Astrocyte (in vitro differentiated cells and primary cell): ENCODE measurements at places on chromosomes 16 and 17. TPM values are rescaled to one million over a fixed set of nuclear protein-coding genes. Genes with fewer than 3 reads are reported as not detected.

DNA sequence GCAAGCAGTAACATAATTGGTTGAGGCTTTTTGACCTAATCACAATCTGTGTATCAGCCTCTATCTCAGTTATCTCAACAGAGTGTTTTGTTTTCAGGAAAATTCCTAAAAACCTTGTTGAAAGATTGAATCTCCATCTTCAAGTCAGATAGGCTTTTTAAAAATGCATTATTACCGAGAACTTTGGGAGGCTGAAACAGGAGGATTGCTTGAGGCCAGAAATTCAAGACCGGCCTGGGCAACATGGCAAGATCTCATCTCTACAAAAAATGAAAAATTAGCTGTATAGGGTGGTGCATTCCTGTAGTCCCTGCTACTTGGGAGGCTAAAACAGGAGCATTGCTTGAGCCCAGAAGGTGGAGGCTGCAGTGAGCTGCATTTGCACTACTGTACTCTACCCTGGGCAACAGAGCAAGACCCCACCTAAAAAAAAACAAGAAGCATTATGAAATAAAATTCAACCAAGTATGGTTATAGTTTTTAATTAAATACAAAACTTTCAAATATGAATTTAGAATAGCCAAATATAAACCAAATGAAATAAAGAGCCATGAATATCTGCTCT, 68.4 kb downstream of the VMP1 start:
- no peak for DNase-seq

GRCh38 chr17:60941028-60941427, 263.4 kb downstream of the BCAS3 start:
- peak; percentile 99 for DNase-seq

- DNase-seq = peak; percentile 23
Observed at GRCh38 chr17:76111956-76112355, 8.4 kb upstream of the EXOC7 start.

DNA sequence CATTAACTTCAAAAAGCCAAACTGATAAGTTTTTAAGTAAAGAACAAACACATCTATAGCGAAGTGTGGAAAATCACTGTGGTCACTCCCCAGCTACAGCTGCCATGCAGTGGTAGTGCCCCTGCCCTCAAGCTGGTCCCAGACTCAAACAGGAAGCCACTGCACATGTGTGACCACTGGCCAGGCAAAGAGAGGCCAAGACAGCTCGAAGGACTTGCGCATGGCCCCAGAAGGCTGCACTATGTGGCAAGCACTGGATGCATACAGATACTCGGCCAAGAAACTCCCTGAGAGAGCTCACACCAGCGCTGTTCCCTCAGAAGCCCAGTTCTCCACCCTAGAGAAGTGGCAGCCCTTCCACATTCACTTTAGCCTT, 82.4 kb downstream of the ANKRD11 start:
- no peak for DNase-seq

Gene ZACN
- total RNA-seq = 0.23 TPM in 1 of 2 replicates, not detected in the other

- DNase-seq = no peak
Observed at GRCh38 chr16:89149386-89149785, 22.2 kb upstream of the CDH15 start.

GRCh38 chr17:50909765-50910605, 43.8 kb upstream of the TOB1 start:
- no peak for DNase-seq

DNA sequence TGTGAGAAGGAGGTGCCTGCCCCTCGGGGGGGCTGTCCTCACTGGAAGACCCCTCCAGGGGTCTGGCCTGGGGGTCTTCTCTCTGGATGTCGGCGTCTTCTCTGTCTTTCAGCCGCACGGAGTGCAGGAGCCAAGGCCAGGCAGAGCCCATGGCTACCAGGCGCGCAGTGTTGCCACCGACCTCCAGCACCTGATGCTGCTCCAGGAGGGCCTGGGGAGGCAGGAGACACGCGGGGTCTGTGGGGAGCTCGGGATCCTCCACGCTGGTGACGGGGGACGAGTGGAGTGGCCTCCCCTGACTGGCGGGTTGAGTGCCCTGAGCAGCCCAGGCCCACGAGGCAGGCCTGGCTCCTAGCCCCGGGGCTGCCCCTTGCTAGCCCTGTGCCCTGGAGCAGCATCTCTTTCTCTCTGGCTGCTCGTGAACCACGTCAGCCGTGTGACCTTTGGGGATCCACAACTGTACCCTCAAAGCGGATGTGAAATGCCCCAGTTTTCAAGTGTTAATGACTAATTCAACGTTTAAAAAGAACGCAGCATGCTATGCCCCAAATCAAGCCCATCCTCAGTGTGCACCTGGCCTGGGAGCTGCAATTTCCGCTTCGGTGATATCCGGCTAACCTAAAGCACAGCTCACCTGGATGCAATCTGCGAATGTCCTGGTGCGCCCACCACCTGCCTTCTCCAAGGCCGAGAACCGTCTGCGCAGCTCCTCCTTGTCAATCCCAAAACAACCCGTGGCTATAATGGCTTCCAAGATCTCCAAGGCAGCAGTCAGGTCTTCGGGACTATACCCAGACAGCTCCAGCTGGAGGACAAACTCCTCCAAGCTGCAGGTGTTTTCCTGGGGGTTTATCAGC, 62.9 kb downstream of the IL21R start:
- no peak for DNase-seq

Gene IRF8
- total RNA-seq = 0.41 and 0.59 TPM in 2 replicates

DNA sequence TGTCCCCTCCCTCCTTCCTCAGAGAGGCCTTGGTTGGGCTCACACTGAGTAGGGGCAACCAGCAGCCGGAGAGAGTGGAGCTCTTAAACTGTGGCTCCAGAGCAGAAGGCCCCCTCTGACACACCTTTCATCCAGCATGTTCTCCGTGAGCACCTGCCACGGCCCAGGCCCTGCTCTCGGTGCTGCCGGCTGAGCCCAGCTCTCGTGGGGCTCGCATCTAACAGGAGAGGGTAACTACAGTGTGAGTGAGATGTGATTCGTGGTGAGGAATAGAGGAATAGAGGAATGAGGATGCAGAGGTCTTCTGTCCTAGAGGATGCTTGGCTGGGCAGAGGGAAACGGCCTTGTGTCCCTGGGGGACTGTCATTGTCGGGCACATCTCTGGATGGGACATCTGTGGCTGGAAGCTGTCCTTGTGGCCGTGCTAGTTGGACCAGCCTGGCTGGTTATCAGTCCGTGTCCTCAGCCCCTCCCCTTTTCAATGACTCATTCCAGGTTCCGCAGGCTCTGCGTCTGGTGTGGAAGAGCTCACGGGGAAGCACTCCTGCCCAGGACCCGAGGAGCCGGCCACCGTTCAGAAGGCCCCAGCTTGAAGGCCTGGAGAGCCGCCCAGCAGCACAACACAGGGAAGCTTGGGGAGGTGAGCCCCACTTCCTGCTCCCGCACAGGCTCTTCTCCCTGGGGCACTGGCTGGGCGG, 11.9 kb upstream of the DNASE1 start:
- DNase-seq = peak; percentile 36

- DNase-seq = no peak
Observed at GRCh38 chr16:81629896-81630634, 149.0 kb upstream of the PLCG2 start.

Gene TMIGD1
- not detected in 2 replicates for total RNA-seq

Gene PPL
- total RNA-seq = 5.8 and 12.3 TPM in 2 replicates

Gene TPSD1
- not detected in 2 replicates for total RNA-seq

Gene SLC6A4
- not detected in 2 replicates for total RNA-seq

DNA sequence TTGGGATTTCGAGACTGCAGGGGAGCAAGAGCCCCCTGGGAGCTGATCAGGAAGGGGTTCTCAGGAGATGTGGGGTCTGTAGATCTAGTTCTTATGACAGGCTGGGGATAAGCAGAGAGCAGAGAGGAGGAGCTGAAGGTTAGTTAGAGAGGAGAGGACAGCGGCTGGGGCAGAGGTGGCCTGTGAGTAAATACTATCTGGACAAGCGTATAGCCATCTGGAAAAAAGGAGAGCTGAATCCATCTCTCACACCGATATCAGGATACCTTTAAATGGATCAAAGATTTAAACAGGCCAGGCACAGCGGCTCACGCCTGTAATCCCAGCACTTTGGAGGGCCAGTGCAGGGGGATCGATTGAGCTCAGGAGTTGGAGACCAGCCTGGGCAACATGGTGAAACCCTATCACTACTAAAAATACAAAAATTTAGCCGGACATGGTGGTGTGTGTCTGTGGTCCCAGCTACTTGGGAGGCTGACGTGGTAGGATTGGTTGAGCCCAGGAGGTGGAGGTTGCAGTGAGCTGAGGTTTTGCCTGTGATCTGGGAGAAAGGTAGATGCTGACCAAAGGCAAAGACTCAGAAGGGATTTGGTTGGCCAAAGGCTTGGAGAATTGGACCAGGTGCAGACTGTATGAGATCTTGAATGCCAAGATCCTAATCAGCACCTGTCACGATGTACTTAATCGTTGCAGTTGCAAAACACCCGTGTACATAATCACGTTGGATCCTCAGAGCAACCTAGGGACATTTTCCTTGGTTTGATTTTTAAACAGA, 18.9 kb upstream of the SLC25A19 start:
- DNase-seq = no peak

GRCh38 chr16:86955136-86955855, 361.9 kb downstream of the C16orf95 start:
- DNase-seq = no peak

Gene RRN3
- 41.5 and 46.6 TPM in 2 replicates for total RNA-seq

- DNase-seq = no peak
Observed at GRCh38 chr16:6038941-6039645, 941.5 kb upstream of the EEF2KMT start.

Gene ABCA3
- 4.8 and 4.9 TPM in 2 replicates for total RNA-seq

GRCh38 chr16:55703003-55704001, 47.5 kb downstream of the SLC6A2 start:
- peak; percentile 35 for DNase-seq

Gene STARD3
- 51.2 and 62.1 TPM in 2 replicates for total RNA-seq

Gene KRTAP9-8
- not detected in 2 replicates for total RNA-seq

Gene HEATR9
- total RNA-seq = not detected in 2 replicates

DNA sequence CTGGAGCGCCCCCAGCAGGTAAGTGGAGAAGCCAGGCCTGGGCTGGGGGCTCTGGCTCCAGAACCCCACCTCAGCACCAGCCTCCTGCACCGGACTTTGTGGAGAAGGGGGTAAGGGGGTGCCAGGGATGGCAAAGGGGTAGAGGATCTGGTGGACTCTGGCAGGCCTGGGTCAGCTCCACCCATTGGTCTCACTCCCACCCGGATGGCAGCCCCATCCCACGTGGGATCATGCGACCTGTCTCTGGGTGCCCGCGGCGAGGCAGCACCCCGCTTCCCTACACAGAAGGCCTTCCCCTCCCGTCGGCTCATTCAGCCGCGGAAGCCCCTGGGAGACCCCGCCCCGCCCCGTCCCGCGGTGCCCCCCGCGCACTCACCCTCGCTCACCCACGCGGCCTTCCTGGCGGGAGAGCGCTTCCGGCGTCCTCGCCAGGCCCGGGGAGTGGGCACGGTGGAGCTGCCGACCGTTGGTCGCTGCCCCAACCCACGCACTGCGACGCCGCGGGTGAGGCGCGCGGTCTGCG, 498 bp upstream of the PLEKHG4 start:
- no peak for DNase-seq

GRCh38 chr17:13337864-13338371, 263.8 kb downstream of the HS3ST3A1 start:
- DNase-seq = peak; percentile 67

GRCh38 chr16:12455287-12455798, 348.3 kb downstream of the CPPED1 start:
- DNase-seq = no peak

Gene CD300E
- not detected in 2 replicates for total RNA-seq

Gene MYADML2
- not detected in 2 replicates for total RNA-seq

- DNase-seq = no peak
Observed at GRCh38 chr17:66341462-66341861, 39.0 kb downstream of the PRKCA start.

DNA sequence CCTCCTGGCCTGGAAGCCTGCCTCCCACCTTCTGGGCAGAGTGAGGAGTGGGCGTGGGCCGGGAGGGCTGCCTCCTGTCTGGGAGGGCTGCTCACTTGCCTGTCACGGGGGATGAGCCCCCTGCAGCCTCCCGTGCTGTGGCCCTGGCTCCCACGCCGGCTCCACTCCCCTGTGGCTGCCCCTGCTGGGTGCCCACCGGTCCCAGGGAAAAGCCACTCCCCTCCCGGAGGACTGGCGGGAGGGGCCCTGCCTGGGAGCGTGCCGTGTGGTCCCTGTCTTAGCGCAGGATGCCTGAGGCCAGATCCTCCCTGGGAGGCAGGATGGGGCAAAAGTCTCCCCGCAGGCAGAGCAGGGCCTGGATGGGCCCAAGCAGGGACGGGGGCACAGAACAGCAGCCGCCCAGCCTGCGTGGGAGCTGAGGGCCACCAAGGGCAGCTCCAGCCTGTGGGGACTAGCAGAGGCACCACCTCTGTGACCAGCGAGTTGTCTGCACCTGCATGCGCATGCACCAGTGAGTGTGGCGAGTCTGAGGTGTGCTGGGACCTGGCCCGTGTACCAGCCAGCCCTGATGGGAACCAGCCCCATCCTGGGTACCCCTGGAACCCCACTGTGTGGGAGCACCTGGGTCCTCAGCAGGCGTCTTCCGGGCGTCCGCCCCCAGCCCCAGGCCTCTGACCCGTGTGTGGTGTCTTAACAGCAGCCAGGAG, 339.9 kb downstream of the SEC14L1 start:
- no peak for DNase-seq

Gene CCDC200
- total RNA-seq = not detected in 2 replicates

DNA sequence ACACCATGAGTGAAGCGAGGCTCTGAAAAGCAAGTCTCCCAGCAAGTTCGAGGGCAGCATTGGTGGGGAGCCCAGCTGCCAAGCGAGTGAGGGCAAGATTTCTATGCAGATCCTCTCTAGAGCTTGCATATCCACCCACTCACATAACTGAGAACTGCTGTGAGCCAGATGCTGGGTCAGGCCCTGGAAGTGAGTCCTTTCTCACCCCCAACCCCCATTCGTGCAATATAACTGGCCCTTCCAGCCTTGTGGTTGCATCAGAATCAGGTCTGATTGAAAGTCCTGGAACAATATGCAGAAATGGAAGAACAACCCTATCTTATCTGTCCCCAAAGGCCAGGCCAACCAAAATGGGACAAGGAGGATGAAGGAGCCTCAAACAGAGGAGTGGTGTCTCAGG, 146.6 kb downstream of the IRX5 start:
- no peak for DNase-seq

- DNase-seq = no peak
Observed at GRCh38 chr17:67266496-67266895, 21.5 kb upstream of the HELZ start.

- no peak for DNase-seq
Observed at GRCh38 chr16:89711601-89712273, 9.0 kb downstream of the VPS9D1 start.

Gene CEMP1
- total RNA-seq = not detected in 2 replicates

DNA sequence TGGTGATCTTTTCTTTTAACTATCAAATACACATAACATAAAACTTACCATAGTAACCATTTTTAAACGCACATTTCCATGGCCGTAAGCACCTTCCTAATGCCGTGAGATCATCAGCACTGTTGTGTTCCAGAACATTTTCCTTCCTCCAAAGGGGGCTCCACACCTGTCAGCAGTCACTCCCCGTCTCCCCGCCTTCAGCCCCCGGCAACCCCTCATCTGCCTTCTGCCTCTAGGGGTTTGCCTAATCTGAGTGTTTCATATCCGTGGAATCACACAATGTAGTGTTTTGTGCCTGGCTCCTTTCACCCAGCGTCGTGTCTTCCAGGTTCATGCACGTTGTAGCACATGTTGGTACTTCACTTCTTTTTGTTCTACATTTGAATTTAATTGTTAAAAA, 350.1 kb upstream of the TNRC6C start:
- DNase-seq = no peak
